Globus pallidus (tissue), 1 donor: ENCODE measurements at places on chromosomes 13 and 19.

- DNase-seq: no peak
Observed at GRCh38 chr13:111262281-111262680, 58.2 kb upstream of the TEX29 start.

DNA sequence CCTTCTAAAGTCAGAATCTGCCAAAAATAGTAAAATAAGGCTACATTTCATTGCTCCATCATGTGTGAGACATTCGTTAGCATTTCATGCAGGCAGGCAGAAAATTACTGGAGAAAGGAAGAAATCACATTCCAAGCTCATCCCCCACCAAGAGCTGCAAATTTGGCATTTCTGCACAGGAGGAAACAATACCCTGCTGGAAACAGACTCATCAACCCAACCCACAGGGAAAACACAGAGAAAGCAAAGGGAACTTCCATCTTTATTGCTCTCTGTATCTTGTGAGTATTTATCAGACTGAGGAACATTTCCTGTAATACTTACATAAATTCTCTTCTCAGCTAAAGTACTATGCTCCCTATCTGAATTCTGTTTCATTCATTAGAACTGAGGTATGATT is 95.7 kb downstream of the KCTD12 start:
- no peak for DNase-seq

- no peak for DNase-seq
Observed at GRCh38 chr19:55174425-55175116, 5.5 kb downstream of the SYT5 start.

- no peak for DNase-seq
Observed at GRCh38 chr13:76398425-76398824, 487.8 kb downstream of the KCTD12 start.

DNA sequence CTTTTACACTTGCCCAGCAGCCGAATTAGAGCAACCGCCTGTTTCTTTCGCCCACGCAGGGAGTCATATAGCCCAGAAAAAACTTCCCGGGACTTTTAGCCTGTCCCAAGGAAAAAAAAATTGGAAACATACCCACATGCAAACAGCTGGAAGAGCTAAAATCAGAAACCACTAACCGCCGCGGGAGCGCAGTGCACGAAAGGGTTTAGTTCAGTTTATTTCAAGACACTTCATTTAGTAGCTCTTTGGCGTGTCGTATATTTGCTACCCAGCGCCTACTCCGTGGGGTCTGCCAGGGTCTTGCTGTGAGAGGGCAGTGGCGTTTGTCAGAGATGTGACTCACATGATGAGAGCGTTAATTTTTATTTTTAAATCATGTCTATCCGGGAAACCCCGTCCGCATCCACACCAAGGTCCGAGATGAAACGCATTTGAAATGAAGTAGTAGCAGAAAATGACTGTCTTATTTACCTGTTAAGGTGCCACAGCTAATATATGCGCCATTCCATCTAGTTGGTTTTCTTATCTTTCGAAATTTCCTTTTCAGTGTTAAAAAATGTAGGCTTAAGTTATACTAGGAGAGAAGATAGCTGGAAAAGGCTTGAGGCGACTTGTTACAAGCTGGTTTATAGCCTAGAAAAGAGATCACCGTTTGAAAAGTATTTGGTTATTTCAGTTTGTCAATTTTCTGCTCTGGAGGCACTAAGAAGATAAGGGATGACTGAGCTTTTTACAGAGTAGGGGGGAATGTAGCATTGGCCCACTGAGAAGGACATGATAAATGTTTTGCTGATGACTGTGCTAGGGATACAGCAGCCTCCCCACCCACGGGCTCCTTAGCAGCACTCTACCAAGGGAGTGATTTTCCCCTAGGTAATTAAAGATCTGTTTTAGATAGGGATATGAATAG is 1.7 kb downstream of the KLF5 start:
- no peak for DNase-seq

- DNase-seq: no peak
Observed at GRCh38 chr13:106548064-106548696, 12.7 kb upstream of the EFNB2 start.

DNA sequence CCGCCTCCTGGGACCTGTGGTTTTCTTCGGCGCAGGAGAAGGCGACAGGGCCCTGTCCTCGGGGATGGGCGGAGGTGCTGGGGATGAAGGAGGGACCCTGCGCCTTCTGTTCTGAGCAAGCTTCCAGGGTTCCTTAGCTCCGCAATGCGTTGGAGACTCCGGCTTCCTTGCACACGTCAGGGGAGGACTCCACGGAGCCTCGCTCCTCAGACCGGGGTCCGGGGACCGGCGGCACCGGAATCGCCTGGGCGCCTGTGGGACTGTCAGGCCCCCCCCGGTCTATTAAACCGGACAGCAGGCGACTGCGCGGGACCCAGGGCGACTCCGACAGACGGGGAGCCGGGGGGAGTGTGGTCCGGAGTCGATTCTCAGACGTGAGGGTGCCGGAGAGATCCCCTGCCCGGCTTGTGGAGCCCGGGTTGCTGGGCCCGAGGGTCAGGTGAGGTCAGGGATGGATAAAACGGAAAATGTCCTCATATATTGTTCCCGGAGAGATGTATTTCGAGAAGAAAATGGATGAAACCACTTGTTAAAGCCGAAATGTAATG is 227.4 kb downstream of the TEX29 start:
- no peak for DNase-seq

DNA sequence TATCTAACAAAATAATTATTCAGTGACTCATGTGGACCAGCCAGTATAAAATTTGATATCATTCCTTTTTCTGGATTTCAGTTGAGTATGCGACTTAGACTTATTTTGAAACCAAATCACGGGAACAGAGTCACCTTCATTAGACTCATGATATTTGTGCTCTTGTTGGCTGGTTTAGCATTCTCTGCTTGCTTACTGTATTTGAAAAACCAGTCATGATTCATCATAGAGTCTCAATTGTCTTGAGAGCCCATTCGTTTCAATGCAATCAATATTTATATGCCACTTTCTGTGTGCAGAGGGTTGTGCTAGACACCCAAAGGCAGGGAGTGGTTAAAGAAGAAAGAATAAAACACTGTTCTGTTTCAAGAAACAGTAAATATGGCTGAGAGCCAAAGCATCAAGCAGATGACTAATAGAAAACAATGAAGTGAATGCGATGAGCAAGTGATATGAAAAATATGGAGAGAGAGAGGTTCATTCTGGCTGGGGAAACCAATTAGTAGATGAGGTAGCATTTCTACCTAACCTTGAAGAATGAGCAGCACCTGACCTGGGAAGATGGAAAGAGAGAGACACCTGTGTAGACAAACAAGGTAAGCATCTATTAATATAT is 99.6 kb upstream of the MBNL2 start:
- DNase-seq: no peak

DNA sequence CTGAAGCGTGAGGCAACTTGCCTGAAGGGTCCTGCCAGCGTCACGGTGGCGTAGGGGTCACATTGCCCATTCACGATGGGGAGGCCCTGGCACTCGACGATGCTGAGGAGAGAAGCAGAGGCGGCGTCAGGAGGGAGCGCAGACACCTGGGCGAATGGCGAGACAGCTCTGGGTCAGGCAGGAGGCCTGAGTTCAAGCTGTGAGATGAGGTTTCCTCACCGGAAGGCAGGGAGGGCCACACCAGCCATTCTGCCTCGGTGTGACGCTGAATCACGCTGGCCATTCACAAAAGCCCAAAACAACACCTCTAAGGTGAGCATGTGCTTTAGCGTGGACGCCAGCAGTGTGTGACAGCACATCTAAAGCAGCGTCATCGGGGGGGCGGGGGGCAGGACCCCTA is 54.0 kb upstream of the C13orf46 start:
- no peak for DNase-seq

GRCh38 chr19:20102097-20102496 is 24.3 kb downstream of the ZNF90 start:
- DNase-seq: no peak

DNA sequence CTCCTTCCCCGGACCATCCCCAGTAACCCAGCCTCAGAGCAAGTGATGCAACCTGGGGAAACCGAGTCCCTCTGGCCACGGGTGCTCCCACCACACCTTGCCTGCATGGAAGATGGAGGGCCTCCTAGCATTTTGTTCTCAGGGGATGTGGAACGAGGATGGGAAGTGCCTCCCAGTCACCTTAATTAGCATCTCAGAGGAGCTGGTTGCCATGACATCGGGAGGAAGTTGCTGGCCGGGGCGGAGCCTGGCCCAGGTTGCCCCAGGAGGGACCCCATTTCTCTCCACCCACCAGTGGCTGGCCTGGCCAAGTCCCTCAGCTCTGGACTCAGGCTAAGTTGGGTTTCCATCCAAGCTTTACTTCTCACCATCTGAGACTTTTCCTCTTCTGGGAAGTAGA is 24.1 kb upstream of the PTPRS start:
- DNase-seq: no peak

GRCh38 chr13:48264058-48264457 is 31.1 kb downstream of the ITM2B start:
- no peak for DNase-seq

DNA sequence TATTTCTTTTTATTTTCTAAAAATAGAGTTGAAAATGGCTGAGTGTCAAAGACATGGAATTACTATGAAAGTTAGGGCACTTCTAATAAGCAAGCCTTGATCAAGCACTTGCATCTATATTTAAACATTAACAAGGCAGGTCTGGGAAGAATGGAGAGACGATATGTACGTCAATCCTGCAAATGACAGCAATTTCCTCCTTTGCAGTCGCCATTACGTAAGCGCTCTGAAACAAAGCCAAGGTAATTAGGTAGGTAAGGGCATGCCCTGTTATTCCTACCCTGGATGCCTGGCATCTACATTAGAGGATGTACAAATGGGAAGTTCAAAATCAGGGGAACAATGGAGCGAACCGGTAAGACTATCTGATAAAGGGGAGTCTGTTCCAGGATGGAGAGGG is 664.0 kb upstream of the ARGLU1 start:
- DNase-seq: no peak

DNA sequence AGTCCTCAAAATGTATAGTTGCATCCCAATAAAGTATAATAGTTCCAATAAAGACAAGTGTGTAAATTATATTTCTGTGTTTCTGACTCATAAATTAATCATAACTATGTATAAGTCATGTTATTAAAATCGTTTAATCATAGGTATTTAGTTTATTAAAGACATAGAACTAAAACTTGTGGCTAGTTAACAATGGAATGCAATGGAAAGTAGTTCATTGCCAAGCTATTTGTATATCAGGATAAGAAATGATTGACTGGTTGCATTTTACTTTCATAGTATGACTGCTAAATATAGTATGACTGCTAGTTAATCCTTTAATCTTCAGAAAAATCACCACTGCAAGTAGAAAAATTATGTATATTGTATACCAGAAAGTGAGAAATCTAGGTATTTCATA is 16.9 kb downstream of the COG3 start:
- DNase-seq: no peak
